Fibroblast of skin of right quadriceps (primary cell): ENCODE measurements at places on chromosomes 7 and 10.
A peak's percentile ranks its signal among the peaks of the same experiment; 100 is the strongest.

- no peak for DNase-seq
These were observed 432.2 kb upstream of the GHITM start for GRCh38 chr10:83706952-83707582.

- no peak for DNase-seq
These were observed 3.5 kb downstream of the SH2D4B start for GRCh38 chr10:80540981-80541750.

- DNase-seq: no peak
These were observed 343.9 kb upstream of the ZMIZ1 start for GRCh38 chr10:78724846-78725245.

- DNase-seq: peak; percentile 64
These were observed 240.6 kb downstream of the DGKI start for GRCh38 chr7:137606061-137606674.

DNA sequence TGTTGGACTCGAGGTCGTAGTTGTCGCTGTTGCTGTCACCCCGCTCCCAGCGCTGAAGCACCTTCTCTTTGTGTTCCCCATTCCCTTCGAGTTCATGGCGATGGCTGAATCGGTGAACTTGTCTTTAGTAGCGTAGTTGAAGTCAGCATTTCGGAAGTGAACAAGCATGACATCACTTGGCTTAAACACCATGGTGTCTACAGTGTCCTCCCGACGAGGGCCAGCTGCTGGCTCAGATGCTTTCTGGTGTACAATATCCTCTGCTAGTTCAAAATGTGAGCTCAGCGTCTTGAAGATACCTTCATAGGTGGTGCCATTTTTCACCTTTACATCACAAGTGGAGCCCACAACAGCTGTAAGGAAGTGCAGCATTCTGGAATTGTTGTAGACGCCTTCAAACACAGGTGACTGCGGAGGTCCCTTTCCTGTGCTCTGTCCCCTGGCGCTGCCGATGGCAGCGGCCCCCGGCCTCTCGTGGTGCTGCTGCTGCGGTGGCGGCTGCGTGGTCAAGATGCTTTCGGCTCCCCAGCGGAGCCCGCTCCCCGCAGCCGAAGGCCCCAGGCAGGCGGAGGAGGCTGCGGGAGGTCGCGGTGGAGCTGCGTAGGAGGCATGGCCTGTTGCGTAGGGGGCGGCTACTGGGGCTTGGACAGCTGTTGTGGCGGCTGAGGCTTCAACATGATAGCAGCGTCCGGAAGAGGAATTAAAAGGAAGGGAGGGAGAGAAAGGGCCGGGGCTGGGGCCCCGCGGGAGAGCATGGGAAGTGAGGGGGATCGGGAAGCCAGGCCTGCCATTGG, 59.3 kb downstream of the ANKMY2 start:
- no peak for DNase-seq

DNA sequence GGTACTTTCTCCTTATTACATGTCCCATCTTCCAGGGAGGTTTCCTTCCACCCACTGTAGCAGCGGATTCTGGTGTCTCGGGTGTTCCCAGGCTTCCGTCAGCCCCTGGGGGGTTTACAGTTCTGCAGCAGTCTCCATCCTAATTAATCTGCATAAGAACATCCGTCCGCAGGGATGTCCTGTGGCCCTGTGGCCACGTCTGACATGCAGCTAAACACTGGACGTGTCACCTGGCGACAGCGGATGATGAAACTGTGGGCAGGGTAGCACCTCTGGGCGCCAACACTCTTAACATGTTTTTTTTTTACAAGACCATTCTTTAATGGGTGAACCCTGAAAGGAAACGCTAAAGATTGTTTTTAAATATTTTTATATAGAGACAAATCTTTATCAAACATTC, 58.2 kb downstream of the DIP2C start:
- DNase-seq: no peak

GRCh38 chr7:155594163-155594732, 47.9 kb upstream of the CNPY1 start:
- no peak for DNase-seq

- DNase-seq: no peak
These were observed 63.7 kb downstream of the SP8 start for GRCh38 chr7:20722941-20723340.

GRCh38 chr10:112782200-112782907, 167.7 kb upstream of the TCF7L2 start:
- DNase-seq: no peak

DNA sequence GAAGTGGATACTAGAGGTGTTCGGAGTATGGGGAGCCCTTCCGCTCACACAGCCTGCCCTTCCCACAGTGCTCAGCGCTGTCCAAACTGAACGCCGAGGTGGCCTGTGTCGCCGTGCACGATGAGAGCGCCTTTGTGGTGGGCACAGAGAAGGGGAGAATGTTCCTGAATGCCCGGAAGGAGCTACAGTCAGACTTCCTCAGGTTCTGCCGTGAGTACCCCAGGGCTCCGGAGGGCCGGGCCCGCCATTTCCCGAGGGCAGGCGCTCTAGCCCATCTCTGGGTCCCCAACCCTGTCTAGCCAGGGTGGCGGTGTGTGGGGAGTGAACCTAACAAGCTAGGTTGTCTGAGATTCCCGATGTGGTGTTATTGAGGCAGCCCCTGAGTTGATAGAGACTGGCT, 59.1 kb downstream of the GTF2IRD1 start:
- DNase-seq: no peak

DNA sequence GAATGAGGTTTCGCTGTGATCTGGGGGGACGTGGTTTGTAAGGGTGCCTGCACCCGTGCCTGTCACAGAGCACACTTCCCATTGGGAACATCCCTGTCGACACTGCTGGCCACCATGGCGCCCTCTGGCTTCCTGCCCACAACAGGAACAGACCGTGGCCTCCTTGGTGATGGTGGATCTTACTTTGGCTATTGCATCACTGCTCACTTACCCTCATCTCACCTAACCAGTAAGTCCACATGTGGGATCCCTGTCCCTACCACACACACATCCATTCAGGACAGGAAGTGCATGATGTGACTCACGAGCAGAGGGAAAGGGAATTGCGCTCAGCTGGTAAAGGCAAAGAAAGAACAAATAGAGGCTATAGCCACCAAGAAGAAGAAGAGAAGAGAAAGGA, 26.2 kb upstream of the SEC61G start:
- DNase-seq: no peak

DNA sequence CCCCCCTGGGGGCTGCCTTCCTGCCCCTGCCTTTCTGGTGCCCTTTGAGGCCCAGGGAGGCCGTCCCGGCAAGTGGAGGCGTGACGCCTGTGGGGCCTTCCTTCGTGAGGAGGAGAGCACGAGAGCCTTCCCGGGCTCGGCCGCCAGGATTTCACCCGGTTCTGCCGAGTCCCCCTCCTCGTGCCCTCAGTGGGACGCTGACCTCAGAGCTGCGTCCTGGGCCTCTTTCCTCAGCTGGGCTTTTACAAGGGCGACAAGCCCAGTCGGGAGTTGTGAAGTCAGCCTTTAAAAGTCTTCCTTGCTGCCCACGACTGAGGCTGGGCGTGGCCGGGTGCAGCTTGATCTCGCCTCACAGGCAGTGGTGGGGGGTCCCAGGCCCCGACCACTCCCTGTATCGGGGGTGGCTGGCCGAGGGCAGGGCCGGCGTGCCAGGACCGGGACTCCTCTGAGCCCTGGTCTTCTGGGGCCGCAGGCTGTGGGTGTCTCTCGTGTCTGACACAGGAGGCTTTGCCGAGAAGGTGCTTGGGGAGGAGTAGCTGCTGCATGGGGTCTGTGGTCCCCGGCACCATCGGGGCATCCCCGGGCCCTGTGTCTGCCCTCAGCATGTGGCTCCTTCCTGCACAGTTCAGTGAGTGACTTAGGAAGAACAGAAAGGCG, 41.8 kb downstream of the FAM20C start:
- DNase-seq: no peak

- DNase-seq: peak; percentile 39
These were observed 176.4 kb downstream of the CCDC71L start for GRCh38 chr7:106484562-106484961.

DNA sequence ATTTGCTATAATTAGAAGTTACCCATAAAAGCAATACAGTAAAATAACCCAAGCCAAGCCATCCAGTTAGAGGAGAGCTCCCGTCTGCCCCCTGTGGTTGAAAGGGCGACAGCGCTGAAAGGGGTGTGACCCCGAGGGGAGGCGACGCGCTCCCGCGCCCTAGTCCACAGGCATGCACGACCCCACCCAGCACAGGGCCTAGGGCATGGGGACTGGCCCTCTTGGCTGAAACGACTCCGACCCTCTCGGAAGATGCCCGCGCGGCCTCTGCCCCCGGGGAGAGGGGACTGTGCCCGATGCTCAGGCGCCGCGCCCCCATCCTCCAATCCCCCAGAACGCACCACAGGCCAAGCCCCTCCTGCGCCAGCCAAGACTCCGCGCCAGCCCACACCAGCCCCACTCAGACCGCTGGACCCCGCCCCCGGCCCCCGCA, 64.0 kb downstream of the CSGALNACT2 start:
- peak; percentile 10 for DNase-seq

DNA sequence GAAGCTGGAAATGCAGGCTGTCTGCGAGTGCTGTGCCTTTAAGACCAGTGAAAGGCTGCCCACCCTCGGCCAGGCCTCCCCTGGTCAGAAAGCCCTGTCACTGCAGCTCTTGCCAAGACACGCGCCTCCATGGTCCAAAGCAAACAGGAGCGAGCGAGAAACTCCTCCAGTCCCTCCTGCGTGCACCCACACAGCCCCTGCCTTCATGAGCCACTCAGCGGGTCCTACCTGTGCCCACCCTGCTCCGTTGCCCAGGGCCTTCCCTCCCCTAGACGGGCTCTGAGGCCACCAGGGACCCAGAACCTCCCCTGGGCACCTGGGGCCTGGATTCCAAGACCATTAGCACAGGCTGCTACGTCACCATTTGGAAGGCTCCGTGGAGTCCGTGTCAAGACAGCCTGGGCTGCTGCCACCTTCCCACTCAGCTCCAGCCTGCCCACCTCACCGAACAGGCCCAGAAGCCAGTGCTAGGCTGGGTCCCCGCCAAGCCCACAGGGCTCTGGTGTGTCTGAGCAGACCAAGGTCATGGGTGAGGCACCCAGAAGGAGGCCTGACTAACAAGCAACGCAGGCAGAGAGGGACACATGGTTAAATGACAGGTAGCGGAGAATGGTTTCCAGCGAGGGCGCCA, 144.5 kb downstream of the NEURL1 start:
- DNase-seq: peak; percentile 50

- DNase-seq: no peak
These were observed 92.6 kb upstream of the KIF5B start for GRCh38 chr10:32148864-32149251.

GRCh38 chr10:6390213-6390845, 187.6 kb downstream of the PFKFB3 start:
- no peak for DNase-seq

DNA sequence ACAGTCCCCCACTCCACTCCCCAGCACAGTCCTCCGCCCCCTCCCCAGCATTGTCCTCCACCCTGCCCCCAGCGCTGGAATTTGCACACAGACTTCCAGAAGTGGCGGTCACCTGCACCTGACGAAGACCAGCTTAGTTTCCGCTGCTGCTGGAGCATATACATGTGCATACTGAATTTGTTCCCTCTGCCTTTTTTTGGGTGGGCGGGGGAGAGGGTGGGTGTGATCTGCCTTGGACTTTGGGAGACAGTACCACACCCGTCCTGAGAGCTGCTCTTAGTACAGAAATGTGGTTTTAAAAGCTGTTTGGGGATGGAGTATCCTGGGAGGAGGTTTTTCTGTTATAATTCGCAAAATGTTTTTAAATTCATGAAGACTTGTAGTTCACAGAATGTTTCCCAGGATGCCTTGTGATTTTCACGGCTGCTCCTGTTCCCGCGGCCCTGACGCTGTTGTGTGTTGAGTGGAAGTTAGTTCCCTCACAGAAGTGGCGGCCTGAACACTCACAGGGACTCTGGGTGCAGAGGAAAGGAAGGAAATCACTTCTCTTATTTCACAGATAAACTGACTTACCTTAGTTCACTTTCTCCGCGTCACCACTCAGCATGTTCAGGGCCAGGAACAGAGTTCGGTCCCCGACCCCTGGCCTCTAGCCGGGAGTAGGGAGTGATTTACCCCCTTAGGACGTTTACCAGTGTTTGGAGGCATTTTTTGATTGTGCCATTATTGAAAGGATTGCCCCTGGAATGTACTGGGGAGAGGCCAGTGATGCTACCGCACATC, 18.6 kb downstream of the PFKP start:
- no peak for DNase-seq

- no peak for DNase-seq
These were observed 240.1 kb upstream of the PHYHIPL start for GRCh38 chr10:58936364-58936763.

GRCh38 chr10:5272065-5272803, 75.6 kb downstream of the AKR1C4 start:
- DNase-seq: no peak

DNA sequence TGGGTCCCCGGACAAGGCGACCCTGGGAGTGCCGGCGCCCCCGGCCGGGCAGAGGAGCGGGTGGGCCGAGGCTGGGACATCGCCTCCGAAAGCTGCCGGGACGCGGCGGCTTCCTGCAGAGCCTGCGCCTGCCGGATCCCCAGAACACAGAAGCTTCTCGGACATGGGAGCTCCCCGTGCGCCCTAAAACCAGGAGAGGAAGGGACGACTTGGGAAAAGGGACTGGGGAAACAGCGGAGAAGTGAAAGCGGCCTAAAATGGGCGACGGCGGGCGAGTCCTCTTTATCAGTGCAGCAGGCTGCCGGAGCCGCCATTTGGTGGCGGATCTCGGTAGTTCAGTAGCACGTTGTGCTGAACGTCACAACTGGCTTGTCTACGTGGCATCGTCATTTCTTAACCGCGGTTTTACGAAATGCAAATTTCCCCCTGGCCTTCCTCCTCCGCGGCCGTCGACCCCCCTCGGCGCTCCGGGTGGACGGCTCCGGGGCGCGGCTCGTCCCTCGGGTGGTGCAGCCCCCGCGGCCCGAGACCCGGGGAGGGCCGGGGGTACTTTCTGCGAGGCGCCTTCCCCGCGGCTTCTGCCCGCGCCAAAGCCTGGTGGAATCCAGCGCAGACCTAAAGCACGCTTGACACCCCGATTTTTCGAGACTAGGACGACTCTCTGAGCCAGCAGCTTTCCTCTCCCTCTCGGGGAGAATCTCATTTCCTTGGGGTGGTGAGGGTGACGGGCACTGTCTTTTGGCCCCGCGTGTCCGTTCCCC, 9.9 kb upstream of the SPAG6 start:
- DNase-seq: peak; percentile 59

DNA sequence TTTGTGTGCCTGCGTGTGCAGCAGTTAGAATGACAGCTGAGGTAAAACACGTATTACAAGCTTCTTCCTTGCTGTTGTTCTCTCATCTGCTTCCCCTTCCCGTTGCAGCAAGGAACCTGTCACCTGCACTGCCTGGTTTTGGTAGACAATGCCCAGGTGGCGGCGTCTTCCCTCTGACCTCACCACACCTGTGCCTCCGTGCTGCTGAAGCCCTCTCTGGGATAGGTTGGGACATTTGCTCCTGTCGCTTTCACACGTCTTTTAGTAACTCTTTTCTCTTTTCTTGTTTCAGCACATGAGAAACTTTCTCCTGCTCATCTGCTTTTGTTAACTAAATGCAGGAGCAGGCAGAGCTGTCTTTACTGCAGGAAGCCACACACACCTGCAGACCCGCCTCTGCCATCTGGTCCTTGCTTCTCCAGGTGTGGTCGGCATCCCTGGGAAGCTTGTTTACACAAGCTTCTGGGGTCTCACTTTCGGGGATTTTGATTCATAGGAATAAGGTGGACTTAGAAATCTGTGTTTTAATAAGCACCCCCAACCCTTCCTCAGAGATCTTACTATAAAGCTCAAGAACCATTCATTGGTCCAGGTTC, 60.7 kb upstream of the EXOC6 start:
- no peak for DNase-seq

- peak; percentile 70 for DNase-seq
These were observed 100.7 kb upstream of the DKK1 start for GRCh38 chr10:52213321-52213752.
